ENCODE measurements at places on chromosomes 13 and 19.

- DNase-seq: no peak
These were observed 7.8 kb upstream of the CEACAM5 start for GRCh38 chr19:41700381-41701195.

DNA sequence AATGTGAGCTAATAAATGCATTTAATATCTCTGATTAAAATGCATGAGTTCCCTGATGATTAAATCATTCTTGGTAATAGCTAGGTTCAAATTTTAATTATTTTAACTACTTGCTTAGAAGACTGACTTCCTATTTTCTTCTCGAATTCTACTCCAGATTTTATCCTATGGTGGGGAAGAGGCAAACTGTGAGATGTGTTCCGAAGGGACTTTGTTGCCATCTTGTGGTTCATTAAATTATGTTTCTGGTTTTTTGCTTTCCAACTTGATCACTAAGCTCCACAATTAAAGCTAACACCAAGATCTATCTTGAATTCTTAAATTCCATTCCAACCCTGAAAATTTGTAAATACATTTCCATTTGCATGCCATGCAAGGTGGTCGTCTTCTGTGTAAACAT lies 538.4 kb upstream of the PCDH20 start:
- DNase-seq: no peak

DNA sequence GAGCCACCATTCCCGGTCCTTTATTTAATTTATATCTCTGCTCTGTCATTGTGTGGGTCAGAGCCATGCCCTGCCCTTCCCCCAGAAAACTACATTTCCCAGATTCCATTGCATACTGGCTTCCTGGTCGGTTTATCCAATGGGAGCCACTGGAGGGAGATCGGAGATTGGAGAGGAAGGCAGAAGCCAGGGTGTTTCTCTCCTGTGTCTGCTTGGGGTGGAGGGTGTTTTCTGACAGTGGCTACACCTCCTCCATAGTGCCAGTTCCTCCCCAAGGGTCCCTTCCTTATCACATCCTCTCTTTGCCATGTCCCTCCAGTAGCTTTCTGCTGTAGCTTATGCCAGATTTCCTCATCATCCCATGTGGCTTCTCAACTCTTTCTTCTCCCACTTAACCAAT lies 19.0 kb downstream of the OLFM2 start:
- no peak for DNase-seq

DNA sequence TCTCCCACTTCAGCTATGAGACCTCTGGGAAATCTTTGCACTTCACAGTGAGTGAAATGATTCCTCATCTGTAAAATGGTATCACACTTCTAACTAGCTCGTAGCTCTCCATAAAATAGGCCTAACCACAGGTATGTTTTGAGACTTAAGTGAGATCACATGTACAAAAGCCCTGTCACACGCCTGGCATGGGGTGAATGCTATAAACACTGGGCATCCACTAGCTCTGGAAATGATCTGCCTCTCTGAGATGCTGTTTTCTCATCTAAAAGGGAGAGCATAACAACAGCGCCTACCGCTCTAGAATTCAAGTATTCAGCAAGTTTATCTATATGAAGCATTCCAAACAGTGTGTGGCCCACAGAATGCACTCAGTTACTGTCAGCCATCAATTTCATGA lies 2.2 kb downstream of the AKT2 start:
- DNase-seq: no peak

DNA sequence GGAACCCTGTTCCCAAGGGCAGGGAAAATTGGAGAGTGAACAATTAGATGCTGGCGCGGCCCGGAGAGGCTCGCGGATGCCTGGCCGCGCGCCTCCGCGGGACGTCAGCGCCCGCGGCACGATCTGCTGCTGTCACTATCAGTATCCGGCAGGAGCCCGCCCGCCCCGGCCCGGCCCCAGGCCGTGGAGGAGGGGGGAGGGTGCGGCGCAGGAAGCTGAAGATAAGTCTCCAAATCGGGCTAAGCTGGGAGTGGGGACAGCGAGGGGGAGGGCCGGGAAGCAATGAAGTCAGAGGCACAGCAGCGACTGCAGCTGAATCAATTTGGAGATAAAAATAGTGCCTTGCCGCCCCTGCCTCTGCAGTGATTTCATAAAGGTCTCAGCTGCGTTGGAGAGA lies 441.5 kb upstream of the KLF12 start:
- DNase-seq: peak; percentile 38

DNA sequence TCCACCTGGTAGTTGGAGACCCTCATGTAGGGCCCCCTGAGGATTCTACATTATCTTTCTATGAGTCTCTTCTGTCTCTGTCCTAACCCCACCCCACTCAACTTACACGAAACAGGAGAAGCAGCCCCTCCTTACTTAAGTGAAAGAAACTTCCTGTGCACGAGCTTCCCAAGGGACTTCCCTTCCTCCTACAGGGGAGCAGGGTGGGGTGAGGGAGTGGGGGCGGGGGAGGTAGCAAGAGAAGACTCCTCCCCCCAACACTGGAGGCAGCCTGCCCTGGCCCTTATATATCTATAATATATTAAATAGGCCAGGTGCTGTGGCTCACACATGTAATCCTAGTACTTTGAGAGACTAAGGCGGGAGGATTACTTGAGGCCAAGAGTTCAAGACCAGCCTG lies 5.5 kb upstream of the PDE4C start:
- DNase-seq: no peak

GRCh38 chr19:35389192-35389861 lies 18.5 kb downstream of the GPR42 start:
- DNase-seq: no peak

GRCh38 chr19:41565379-41565720 lies 10.6 kb upstream of the CEACAM21 start:
- no peak for DNase-seq

- no peak for DNase-seq
These were observed 205.8 kb downstream of the GGACT start for GRCh38 chr13:100382785-100383184.

DNA sequence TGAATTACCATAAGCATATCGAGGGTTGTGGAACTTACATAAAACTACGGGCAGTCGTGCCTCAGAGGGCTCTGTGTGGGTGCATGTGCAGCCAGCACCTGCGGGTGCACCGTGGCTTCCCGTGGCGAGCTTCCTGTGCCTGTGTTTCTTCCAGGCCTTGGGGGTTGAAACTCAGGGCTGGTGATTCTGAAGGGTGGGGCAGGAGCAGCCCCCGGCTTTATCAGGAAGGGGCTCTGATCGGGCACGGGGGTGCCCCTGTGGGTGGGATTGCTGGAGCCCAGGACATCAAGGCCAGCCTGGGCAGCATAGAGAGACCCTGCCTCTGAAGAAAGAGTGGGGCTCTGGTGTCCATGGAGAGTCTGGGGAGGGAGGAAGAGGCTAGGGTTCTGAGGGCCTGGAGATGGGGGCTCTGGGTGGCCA lies 11.1 kb downstream of the ATP4B start:
- no peak for DNase-seq
